ENCODE measurements at places on chromosomes 5 and 9. TPM values are rescaled to one million over a fixed set of nuclear protein-coding genes. Genes with fewer than 3 reads are reported as not detected.

Gene MAST4
- 30.8 TPM for total RNA-seq

Gene GALNT12
- 19.7 TPM for total RNA-seq

Gene GRM6
- total RNA-seq = not detected

Gene SLC6A7
- total RNA-seq = not detected

Gene ZNF483
- 4.5 TPM for total RNA-seq

Gene SOHLH1
- total RNA-seq = not detected

Gene IFNA2
- total RNA-seq = not detected

Gene FOXD4L6
- not detected for total RNA-seq

Gene GAS1
- total RNA-seq = 18.2 TPM

Gene SYNPO
- 2.7 TPM for total RNA-seq

Gene TTC16
- 0.06 TPM for total RNA-seq

Gene MLANA
- total RNA-seq = not detected

Gene TNC
- total RNA-seq = 39.2 TPM

Gene PBX3
- 293 TPM for total RNA-seq

Gene AMBP
- total RNA-seq = not detected

Gene TAL2
- not detected for total RNA-seq

Gene SH2D3C
- total RNA-seq = 3.5 TPM

Gene SMC2
- total RNA-seq = 15.5 TPM

Gene SLC9A3
- total RNA-seq = 15.3 TPM

Gene PCDHB7
- 1.1 TPM for total RNA-seq
